Ovary (tissue), 10 donors: ENCODE measurements at places on chromosomes 3 and 15. TPM values are rescaled to one million over a fixed set of nuclear protein-coding genes. Genes with fewer than 3 reads are reported as not detected.
A peak's percentile ranks its signal among the peaks of the same experiment; 100 is the strongest.

DNA sequence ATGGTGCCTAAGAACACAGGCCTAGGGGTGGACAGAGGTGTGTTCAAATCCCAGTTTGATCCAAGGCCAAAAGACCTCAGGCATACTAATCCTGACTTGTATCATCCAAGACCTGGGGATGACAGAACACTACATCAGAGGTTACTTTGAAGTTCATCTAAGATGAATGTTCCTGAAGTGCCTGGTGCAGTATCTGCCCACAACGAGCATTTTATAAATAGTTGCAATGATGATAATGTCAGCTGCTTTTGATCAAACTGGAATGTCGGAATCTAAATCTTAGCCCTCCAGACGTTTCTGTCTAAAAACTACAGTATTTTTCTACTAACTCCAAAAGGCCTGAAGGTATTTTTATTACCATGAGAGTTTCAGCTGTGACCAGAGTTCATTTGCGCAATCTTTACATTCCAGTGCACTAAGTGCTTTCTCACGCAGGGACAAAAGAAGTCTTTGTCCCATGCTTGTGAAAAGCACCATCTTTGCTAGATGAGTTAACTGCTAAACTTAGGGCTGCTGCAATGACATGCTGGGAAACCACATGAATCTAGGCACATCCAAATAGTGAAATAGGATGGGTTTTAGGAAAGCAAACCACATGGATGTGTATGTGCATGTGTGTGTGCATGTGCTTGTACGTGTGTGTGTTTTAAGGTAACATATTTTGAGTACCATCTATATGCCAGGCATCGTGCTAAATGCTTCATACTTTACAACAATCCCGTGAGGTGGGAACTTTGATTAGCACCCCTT is 18.1 kb downstream of the ANXA2 start:
- DNase-seq, result no peak

TJP1 gene
- polyA plus RNA-seq, result 67.9 TPM

CIDEC gene
- polyA plus RNA-seq, result 1.4 TPM

- peak; percentile 79 for DNase-seq
Measured at GRCh38 chr3:58585005-58585786, 8.0 kb upstream of the FAM107A start.

DNA sequence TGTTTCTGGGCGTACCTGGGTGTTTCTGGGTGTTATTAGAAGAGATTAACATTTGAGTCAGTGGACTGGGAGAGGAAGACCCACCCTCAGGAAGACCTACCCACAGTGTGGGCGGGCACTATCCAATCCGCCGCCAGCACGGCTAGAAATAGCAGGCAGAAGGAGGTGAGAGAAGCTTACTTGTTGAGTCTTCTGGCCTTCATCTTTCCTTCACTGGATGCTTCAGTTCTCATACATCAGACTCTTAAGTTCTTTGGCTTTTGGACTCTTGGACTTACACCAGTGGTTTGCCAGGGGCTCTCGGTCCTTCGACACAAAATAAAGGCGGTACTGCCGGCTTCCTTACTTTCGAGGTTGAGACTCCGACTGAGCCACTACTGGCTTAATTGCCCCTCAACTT is 654.6 kb upstream of the CADM2 start:
- no peak for DNase-seq

DNA sequence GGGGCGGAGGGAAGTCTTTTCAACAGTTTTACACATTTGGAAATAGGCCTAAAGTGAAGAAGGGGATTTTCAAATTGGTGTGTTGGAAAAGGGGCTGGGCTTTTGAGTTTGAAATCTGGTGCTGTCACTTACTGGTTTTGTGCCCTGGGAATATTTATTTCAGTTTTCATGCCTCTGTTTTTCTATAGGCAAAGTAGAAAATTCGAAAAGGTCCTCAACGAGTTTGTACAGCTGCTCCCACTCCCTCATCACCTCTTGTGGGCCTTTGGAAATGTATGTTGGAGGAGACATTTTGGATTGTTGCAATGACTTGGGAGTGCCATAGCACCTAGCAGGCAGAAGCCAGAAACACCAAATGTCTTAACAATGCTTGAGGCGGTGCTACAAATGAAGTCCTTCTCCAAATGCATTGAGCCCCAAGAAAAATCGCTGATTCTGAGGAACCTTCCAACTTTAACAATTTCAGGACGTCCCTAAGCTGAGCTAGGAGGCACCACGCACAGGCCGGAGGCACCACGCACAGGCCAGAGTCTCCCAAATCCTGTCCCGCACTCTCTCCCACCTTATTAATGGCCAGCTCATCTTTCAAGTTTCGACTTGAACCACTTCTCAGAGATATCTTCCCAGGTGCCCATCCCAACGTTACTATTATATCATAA is 639 bp upstream of the POLR2M start:
- DNase-seq, result no peak

DNA sequence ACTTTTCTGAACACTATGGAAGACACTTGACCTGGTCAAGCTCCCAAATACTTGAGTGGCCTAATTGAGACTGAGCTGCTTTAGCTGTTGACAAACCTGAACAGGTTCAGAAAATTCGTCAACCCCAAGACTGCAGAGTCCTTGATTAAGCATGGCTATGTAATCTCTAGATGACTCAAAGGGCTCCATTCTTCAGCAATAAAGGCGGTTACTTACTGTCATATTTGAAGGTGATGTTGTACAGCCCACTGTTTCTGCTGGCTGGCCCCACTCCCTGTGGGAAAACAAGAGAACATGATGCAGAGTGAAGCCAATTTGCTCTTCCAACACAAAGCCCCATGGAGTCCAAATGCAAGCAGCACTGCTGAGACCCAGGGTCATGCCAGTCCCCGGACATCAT is 45.1 kb downstream of the IL17RD start:
- no peak for DNase-seq

DNA sequence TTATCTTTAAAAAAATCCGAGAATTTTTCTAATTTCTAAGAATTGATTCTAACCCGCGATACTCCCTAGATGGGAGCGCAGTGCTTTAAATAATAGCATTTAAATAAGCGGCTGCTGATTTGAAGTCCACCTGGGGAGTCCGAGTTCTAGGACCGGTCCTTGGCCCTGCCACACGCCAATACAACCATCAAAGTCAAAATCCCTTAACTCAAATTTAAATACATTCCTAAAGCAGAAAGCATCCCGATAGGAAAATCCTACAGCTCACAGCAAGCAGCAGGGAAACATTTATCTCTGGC is 508 bp upstream of the ECT2 start:
- DNase-seq, result no peak

- no peak for DNase-seq
Measured at GRCh38 chr3:9951962-9952805, at the start of gene PRRT3. Gene PRRT3, minus strand, starts transcription at chr3:9952408. Its CDS starts 2,293 bp downstream, at chr3:9950115.

GRCh38 chr15:61598655-61599054 is 369.6 kb upstream of the RORA start:
- no peak for DNase-seq

RTP4 gene
- polyA plus RNA-seq, result 7.3 TPM
